ENCODE measurements at places on chromosomes 7 and 10.

DNA sequence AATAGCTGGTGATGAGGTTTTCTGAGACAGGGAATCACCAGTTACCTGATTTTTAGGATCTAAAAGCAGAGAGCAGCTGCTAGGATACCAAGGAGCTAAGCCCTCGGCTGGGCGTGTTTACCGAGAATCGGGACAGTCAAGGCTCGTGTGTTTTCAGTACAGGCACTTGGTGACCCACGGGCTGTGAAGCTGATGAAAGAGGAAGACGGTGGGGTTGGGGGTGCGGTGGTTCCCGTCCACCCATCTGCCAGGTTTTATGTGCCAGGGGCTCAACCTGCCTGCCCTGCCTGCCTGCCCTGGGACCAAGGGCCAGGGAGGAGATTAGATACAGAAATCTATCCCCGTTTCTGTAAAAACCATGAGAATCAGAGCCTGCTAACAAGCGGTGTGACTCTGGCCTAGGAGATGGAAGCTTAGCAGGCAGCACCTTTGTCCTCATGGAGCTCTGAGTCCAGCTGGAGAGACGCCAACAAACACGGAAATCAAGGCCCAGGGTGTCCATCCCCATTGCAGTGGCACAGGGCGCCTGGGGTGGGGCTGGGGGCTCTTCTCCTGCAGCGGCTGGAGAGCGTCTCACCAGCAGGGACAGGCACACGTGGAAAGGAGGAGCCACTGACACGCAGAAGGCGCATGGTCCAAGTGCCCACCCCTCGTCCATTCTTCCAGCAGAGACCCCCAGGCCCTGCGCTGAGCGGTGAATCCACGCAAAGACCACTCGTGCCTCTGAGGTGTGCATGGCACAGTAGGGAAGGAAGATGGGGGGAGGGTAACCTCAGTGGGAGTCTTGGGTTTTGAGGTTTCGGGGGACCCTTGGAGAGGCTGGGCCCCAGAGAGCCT lies 265.0 kb upstream of the TCERG1L start:
- DNase-seq: peak; percentile 37

DNA sequence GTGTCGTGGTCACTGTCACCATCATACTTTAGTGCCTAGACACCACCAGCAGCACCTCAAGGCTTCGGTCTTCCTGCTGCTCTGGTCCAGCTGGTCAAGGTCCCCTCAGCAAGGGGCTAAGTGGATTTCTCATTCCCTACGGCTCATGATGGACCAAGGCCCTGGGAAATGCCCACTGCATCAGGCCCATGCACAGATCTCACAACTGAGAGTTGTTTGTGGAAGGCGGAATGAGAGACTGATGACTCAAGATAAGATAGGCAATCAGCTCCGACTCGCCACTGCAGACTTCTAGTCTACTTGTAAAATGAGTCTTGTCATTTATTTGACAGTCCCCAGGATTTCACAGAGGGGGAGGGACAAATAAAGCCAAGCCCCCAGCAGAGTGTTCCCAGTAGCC lies 108.4 kb upstream of the TBX20 start:
- DNase-seq: no peak

DNA sequence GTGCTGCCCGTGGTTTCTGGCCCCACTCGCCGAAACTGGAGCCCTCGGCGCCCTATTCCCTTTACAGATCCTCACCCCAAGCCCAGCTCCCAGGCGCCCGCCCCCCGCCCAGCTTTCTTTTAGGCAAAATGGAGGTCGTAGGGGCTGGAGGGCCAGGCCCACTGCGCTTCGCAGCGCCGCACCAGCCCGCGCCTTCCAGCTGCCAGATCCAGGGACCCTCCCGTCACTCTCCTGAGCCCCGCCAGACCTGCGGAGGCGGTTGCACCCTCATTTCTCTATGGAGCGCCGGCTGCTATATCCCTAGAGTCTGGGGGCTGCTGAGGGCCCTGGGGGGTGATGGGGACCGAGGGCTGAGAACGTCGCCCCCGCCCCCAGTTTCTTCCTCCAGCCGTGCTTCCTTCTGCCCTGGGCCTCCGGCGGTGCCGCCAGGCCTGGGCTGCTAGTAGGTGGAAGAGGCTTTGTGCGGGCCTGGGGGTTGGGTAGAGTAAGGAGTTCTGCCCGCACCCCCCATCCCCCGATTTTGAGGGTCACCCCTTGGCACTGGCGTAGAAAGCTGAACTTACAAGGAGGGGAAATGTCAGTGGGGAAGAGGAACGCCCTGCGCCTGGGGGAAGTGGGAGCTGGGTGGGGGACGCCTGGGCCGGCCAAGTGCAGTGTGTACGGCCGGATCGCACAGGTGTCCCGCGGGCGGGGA lies 1.0 kb downstream of the GNB2 start:
- peak; percentile 49 for DNase-seq

- no peak for DNase-seq
Measured at GRCh38 chr10:31051703-31052102, 20.0 kb upstream of the ZNF438 start.

DNA sequence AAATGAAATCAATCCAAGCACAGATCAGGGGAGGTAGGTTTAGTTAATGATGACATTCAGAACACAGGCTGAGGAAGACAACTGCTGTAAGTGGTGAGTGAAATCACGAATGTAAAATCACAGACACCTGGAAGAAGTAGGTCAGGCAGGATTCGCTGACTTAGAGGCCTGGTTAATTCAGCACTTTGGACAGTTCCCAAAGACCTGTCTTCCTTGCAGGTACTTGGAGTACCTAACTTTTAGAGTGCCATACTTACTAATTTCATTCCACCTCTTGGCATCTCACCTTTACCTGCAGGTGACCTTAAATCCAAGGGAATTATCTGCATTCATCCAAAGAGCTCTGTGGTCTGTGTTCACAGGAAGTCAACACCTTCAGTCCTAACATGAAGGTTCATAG lies 822.3 kb downstream of the PHTF2 start:
- DNase-seq: no peak

- no peak for DNase-seq
Measured at GRCh38 chr10:131650771-131651673, 249.8 kb upstream of the PPP2R2D start.

GRCh38 chr7:137606061-137606674 lies 240.6 kb downstream of the DGKI start:
- DNase-seq: no peak

DNA sequence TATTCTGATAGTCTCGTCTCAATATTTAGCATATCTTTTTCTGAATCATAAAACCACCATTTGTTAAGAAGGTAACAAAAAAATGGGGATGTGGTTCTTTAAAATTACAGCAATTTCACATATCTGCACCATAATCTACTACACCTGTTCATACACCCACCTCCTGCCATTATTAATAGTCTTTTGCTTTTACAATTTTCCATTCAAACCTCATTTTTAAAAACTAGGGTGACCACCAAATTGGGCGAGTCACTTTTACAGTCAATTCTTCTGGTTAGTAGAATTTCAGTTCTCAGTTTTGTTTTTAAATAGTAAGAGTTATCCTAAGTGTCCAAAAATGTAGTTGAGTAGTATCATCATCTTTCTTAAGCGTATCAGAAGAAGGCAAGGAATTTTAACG lies 48.4 kb upstream of the GSAP start:
- DNase-seq: no peak

DNA sequence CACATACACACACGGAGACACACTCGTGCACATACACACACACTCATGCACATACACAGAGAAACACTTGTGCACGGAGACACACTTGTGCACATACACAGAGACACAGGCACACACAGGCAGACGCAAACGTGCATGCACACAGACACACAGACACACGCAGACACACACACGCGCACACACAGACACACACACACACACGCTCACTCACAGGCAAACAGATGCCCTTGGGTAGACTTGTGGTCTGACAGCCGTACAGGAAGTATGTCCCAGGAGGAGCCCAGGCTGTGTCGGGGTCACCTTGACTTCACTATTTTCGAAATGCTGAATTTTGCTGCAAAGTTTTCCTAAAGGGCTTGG lies 538.0 kb downstream of the DNAJB6 start:
- DNase-seq: no peak

GRCh38 chr7:29346231-29346978 lies 151.8 kb downstream of the CHN2 start:
- DNase-seq: no peak

GRCh38 chr7:27172315-27172774 lies 1.8 kb downstream of the HOXA10 start:
- DNase-seq: no peak

GRCh38 chr10:114626841-114627240 lies 31.2 kb downstream of the ABLIM1 start:
- DNase-seq: no peak

- DNase-seq: no peak
Measured at GRCh38 chr10:21196822-21197395, 299.8 kb upstream of the NEBL start.

DNA sequence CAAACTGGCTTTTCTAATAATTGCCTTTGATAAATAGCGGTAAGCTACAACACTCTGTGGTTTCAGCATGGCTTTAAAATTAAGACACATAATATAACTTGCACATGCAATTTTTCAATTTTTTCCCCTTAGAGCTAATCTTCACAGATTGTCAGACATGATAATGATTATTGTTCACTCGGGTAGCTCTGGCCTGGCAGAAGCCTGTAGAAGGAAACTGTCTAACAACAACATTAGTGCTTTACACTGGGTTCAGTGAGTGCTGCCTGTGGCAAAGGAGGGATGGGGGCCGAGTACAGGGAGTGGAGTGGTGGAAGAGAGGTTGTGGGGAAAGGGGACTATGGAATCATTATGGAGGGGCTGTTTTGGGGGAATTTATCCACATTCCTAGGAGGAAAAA lies 67.2 kb upstream of the AUTS2 start:
- no peak for DNase-seq

GRCh38 chr10:101310529-101311184 lies 43.3 kb upstream of the BTRC start:
- no peak for DNase-seq

DNA sequence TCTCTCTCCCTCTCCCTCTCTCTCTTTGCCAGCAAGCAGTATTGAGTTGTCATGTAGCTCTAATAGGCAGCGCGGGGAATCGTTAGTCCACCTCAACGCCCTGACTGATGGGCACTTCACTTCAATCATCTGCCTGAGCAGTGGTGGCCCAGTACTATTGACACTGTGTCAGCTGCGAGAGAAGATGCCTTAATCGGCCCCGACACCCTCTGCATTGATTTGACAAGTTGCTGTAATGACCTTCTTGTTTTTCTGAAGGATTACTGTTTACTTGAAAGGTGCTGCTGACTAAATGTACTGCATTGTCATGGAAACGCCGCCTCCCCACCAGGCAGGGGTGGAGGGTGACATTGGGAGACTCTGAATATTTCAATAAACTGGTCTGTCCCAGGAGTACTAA lies 913.8 kb downstream of the KCNMA1 start:
- DNase-seq: no peak

GRCh38 chr7:68222311-68222710 lies 1225.7 kb downstream of the TYW1 start:
- DNase-seq: no peak

DNA sequence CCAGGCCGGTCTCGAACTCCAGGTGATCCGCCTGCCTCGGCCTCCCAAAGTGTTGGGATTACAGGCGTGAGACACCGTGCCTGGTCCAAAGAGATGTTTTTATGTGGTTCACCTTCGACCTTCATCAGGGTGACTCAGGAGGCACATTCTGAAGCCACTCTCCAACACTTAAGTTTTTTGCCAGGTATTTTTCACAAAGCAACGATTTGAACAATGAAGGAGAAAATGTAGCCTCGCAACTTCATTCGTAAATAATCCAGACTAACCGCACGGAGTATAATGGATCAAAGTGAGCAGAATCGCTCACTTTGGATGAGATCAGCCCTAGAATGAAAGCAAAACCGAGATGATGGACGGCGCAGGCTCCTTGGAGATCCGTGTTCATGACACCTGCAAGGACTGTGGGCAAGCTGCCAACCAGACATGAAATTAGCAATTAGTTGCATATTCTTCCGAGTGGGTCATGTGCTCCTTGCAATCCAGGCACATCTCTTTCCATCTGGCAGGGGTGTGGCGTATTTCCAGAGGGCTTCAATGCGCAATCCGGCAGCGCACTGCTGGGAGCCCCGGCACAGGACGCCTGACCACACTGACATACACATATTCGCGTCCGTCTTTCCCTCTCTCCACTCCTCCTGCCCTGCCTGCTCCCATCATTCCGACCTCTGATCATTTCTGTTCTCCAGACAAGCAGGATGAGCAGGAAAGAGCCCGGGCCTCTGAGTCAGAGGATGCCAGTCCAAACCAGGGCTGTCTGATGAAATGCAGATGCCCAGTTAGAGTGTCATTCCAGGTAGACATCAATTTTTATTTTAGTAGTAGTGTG lies 148.4 kb downstream of the KLF6 start:
- no peak for DNase-seq

DNA sequence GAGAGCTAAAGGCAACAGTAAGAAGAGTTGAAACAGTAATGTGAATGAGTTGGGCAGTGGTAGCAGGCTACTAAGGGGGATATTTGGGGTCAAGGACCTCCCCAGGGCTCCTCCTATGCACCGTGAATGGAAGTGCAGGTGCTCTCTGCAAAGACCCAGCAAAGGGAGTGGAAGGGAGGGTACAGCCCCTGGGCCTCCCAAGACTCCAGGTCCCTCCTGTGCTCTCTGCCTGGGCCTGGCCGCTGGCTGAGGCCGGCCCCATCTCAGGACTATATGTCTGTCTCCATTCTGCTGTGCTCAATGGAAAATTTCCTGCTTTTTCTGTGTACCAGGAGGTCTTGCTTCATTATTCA lies 372.1 kb upstream of the MKI67 start:
- no peak for DNase-seq

- DNase-seq: no peak
Measured at GRCh38 chr10:110912374-110912773, 6.6 kb downstream of the BBIP1 start.

- no peak for DNase-seq
Measured at GRCh38 chr10:58409956-58410610, 24.9 kb downstream of the TFAM start.

GRCh38 chr7:45589915-45590678 lies 15.9 kb downstream of the ADCY1 start:
- DNase-seq: no peak

DNA sequence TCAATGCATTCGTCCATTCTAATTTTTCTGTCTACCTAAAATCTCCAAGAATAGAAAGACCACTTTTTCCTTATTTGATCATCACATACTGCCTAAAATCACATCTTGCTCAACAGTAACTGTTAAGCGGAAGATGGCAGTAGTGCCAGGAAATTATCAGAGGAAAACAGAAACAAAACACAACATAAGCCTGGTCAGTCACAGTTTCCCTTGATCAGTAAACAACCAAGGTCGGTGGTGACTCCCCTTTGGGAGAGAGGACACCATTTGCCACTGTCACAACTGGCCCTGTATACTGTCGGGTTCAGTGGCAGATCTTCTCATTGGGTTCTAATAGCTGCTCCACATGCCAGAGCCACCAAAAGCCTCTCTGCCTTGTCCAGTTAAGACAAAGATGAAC lies 106.6 kb downstream of the PLXNA4 start:
- no peak for DNase-seq

DNA sequence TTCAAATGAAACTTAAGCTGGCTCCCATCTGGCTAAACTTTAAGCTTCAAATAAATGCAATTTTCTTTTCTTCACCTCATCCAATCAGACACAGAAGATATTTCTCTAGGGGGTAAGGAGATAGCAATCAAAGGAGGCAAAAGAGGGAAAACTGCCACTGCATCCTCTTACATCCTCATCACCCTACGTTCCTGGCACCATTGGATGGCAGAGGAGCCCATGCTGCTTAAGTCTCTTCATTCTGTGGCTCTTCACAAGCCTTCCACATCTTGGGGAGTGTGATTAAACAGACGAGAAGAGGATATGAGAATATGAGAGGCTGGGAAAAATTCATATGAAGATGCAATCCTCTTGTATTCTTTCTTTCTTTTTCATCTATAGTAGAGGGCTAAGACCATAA lies 345.7 kb upstream of the AOAH start:
- no peak for DNase-seq

GRCh38 chr7:130293521-130293920 lies 560 bp downstream of the CPA4 start:
- DNase-seq: no peak
